ENCODE measurements at places on chromosomes 3 and 15.

DNA sequence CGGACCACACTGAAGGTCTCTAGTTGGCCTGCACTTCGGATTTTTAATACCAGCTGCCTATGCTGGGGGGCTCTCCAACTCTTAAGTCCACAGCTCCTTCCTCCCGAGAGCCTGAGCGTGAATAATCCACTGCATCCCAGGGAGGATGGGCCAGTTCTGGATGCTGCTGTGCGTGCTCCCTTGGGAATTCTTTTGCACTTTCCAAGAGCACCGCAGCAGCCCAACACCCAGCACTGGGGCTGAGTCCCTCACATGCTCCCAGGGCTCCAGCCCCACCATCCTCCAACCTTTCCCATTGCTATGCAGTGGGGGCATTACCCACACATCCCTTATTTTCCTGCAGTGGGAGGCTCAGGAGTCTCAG, 136.4 kb upstream of the IQSEC1 start:
- no peak for DNase-seq

- DNase-seq = no peak
Observed at GRCh38 chr15:99631255-99631654, 65.5 kb downstream of the MEF2A start.

- DNase-seq = no peak
Observed at GRCh38 chr15:87032295-87032694, 952.6 kb downstream of the AGBL1 start.

DNA sequence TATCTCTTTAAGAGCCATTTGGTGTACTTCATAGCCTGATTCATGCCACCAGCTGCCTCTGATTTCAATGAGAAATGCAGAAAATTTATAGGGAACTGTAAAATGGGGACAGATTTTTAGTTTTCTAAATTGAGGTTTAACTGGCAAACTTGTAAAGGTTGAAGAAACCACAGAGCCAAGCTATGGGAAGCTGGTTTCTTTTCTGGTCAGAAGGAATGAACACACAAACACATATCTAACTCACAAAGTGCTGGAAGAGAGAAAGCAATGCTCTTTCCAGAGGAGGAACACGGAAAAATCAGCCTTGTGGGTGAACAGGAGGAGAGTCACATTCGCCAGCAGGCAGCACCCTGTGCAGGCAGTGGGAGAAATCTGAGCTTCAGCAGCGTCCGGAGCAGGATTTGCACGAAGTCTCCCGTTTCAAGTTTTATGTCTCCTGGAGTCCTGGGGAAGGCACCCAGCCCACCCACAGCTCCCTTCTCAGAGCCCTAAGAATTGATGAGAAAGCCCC, 481 bp downstream of the MASP1 start:
- no peak for DNase-seq

- peak; percentile 41 for DNase-seq
Observed at GRCh38 chr15:41772720-41773331, 1.5 kb upstream of the MAPKBP1 start.

DNA sequence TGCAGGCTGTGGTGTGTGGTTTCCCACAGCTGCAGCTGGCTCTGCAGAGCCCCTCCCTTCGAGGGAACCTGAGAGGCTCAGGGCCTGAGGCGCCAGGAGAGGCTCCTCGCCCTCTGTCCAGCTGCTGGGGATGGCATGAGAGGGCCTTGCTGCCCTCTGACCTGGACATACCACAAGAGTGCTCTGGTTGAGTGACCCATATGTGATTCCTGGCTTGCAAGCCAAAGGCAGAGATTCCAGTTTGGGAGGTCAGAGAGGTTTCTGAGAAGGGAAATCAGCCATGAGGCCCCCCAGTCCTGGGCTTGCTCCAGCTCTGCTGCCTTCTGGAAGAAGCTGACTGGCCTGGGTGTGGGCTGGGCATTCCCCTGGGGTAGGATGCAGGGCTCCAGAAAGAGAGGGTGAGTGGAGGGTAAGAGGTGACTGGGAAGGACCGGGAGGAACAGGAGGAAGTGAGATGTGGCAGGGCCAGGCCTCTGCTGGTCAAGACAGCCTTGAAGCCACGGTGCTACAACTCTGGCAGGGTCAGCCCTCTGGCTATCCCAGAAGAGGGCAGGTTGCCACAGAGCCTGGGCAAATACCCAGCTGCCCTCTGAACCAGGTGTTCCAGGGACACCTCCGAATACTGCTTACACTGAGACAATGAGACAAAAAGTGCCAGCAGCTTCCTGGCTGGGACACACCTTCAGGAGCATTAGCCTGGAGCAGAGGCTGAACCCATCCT, 16.0 kb upstream of the SRP14 start:
- DNase-seq = no peak
